Left lobe of liver (tissue), 2 donors: ENCODE measurements at places on chromosomes 12 and 14. TPM values are rescaled to one million over a fixed set of nuclear protein-coding genes. Genes with fewer than 3 reads are reported as not detected.

The RPL10L gene
- total RNA-seq, result not detected

The TPH2 gene
- not detected for total RNA-seq

The CLEC14A gene
- 5.7 TPM for total RNA-seq

The P2RX7 gene
- 3.5 TPM for total RNA-seq

The SDR9C7 gene
- not detected for total RNA-seq
